ENCODE measurements at places on chromosomes 4 and X.

- DNase-seq: no peak
Measured at GRCh38 chrX:154892296-154892695, 6.1 kb downstream of the F8A1 start.

GRCh38 chr4:85102606-85103005 lies 136.1 kb upstream of the WDFY3 start:
- no peak for DNase-seq

- no peak for DNase-seq
Measured at GRCh38 chrX:119636419-119636818, 30.2 kb upstream of the NKRF start.

- no peak for DNase-seq
Measured at GRCh38 chrX:138492371-138492770, 219.1 kb downstream of the FGF13 start.

- peak; percentile 75 for DNase-seq
Measured at GRCh38 chr4:122635205-122635604, 14.3 kb upstream of the IL21 start.

DNA sequence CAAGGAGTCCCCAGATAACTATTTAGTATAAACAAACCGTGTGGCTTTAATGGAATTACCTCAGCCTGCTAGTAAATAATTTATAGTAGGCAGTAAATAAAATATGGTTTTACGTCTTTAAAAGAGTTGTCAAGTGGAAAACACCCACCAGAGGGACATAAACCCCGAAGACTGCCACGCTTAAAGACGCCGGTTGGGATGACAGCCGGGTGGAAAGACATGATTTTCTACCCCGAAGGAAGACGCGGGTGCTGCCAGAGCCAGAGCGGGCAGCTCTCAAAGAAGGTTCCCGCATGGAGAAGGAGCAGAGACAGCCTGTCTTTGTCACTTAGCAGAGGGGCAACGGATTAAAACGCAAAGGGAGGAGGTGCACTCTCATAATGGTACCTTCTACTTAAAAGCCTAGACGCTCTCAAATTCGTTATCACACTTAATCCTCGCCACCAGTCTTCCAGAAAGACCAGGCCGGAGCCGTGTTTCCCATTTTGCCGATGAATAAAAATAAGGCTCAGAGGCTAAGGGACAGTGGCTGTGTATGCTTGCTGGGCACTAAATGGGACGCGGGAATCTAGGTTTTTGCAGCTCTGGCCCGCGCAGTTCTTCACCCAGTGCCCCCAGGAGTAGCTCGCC lies 140.5 kb upstream of the ZIC3 start:
- no peak for DNase-seq
